GM13977 (cell line): ENCODE measurements at places on chromosomes 12 and 14.

DNA sequence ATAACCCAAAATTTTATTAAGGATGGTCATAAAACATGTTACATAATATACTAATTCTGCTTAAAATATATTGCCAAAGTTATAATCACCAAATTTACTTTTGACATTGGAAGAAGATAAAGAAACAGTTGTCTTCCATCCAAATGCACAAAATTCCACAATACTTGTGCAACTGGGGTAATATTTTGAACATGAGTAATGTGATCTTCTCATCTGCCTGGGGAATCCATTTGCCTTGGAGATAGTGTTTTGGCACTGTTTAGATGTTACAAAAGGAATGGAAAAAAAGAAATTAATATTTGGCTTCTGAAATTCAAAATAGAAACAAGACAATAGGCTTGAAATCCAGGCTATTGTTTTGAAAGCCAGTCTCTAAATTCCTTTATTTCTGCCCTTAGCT, 9.1 kb downstream of the GPR19 start:
- no peak for DNase-seq

DNA sequence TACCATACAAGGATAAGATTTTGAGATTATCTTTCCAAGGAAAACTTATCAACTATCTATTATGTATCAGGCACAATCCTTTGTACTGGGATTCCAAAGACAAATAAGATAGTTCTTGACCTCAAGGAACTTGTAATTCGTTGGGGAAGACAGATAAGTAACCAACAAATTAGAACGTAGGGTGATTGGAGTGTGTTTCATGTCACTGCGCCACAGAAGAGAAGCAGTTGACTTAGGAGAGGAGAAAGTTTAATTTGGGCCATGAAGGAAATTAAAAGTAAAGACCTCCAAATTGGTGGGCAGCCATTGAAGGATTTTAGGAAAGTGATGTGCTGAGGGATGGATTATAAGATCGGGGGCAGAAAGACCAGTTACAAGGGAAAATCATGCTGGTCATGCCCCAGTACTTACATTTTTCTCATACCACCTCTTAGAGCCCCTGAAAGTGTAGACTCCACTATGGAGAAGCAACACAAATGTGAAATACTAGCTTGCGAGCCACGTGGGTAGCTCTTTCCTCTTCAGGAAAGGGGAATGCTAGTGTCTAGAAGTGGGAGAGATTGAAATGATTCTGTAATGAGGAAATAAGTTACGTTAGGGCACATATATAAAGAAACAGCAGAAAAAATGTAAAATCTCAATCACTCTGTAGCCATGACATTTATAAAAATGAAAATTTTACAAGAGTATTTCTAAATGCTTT, 148.7 kb downstream of the ETV6 start:
- DNase-seq, result no peak

- DNase-seq, result no peak
Measured at GRCh38 chr14:92164958-92165357, 43.2 kb downstream of the CPSF2 start.

DNA sequence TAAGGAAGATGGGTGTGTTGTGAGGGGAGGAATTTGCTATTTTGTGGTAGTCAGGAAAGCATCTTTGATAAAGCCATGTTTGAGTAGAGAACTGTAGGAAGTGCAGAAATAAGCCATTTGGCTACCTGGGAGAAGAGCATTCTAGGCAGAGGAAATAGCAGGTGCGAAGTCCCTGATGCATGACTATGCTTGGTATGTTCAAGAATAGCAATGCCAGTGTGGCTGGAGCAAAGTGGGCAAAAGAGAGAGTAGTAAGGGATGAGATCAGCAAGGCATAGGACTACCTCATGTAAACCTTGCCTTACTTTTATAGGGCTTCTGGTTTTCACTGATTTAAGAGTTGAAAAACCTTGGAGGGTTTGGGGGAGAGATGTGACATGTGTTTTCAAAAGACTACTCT, 365.5 kb upstream of the GARIN6 start:
- no peak for DNase-seq

DNA sequence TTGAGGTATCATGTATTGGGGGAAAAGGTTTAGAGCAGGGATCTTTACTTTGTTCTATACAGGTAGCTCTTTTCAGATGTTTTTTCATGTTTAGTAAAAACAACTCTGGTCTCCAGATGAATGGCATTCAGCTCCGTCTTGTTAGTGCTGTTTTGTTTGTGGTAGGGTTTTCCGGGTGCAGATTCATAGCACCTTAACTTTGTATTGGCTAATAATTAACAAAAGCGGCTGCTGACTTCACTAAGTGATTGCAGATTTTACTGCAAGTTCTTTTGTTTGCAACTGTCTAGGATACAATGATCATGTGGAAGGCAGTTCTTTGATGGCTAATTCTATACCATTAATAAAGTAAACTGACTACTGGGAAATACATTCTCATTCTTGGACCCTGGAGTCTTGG, 32.2 kb upstream of the BHLHE41 start:
- DNase-seq, result no peak

- DNase-seq, result no peak
Measured at GRCh38 chr12:92424338-92424737, 278.5 kb upstream of the PLEKHG7 start.

- no peak for DNase-seq
Measured at GRCh38 chr12:2239381-2239871, 186.6 kb downstream of the CACNA1C start.

- no peak for DNase-seq
Measured at GRCh38 chr14:75995372-75996041, 9.9 kb downstream of the IFT43 start.

GRCh38 chr14:24113801-24114531, 611 bp upstream of the DCAF11 start:
- DNase-seq, result peak; percentile 81

GRCh38 chr12:19880076-19880475, 440.8 kb downstream of the AEBP2 start:
- DNase-seq, result no peak

GRCh38 chr14:86539361-86540070, 1009.6 kb downstream of the FLRT2 start:
- DNase-seq, result no peak

GRCh38 chr12:58249610-58250009, 308.2 kb downstream of the ATP23 start:
- DNase-seq, result no peak
